Activated naive CD8-positive, alpha-beta T cell treated with anti-CD3 and anti-CD28 coated beads for 36 hours (primary cell): ENCODE measurements at places on chromosomes 11 and 22. TPM values are rescaled to one million over a fixed set of nuclear protein-coding genes. Genes with fewer than 3 reads are reported as not detected.

Gene OR51B2
- not detected for total RNA-seq

DNA sequence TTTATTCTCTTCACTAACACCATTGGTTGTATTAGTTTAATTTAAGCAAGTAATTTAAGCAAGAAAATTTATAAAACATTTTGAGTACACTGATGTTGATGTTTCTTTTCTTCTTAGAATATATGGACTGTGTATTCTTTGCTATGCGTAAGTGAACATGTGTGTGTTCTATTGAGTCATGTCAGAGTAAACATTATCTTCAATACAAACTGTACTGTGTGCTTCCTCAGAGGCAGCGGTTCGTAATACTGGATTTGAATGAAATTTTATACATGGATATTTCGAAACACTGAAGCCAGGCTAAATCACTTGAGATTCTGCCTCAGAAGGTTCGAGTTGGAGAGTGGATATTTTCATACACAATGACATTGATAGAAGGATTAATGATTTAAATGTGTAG lies 452.6 kb downstream of the LUZP2 start:
- no peak for DNase-seq
- H3K27me3 ChIP-seq = no peaks in the 10 kb centered on the region
- no peaks in the 10 kb centered on the region for H3K4me1 ChIP-seq
- H3K36me3 ChIP-seq = no peaks in the 10 kb centered on the region
- no peak overlapping the region for H3K27ac ChIP-seq
- no peak overlapping the region for H3K4me3 ChIP-seq

- H3K36me3 ChIP-seq = no peaks in the 10 kb centered on the region
- H3K4me3 ChIP-seq = no peak overlapping the region
- H3K27me3 ChIP-seq = no peaks in the 10 kb centered on the region
- no peak for DNase-seq
- no peak overlapping the region for H3K27ac ChIP-seq
Measured at GRCh38 chr11:31236143-31236542, 133.4 kb downstream of the DCDC1 start.

GRCh38 chr22:39125622-39126021 lies 26.9 kb downstream of the CBX7 start:
- no peak overlapping the region for H3K4me3 ChIP-seq
- H3K27me3 ChIP-seq = no peaks in the 10 kb centered on the region
- H3K36me3 ChIP-seq = no peaks in the 10 kb centered on the region
- peaks cover 4% of the 10 kb centered on the region for H3K4me1 ChIP-seq
- no peak overlapping the region for H3K27ac ChIP-seq
- no peak for DNase-seq

- H3K36me3 ChIP-seq = no peaks in the 10 kb centered on the region
- no peak overlapping the region for H3K27ac ChIP-seq
Measured at GRCh38 chr11:12069066-12069676, 41.2 kb upstream of the MICAL2 start.
